ENCODE measurements at places on chromosomes 1 and 21.

DNA sequence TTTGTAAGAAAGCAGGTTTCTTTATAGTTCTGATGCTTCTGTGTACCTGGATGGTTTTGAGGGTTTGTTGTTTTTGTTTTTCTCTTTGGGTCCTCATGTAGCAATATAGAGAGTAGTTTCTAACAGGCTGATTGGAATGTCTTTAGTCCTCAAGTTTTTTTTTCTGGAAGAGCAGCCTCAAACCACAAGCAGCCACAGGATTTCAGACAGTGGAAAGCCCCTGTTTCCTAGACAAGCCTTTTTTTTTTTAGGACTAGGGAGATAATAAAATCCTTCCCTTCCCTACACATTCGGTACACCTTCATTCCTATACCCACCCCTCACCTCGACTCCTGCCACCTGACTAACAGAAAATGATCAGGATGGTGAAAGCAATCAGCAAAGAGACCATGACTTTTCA, 47.6 kb downstream of the ACP6 start:
- no peak for DNase-seq

DNA sequence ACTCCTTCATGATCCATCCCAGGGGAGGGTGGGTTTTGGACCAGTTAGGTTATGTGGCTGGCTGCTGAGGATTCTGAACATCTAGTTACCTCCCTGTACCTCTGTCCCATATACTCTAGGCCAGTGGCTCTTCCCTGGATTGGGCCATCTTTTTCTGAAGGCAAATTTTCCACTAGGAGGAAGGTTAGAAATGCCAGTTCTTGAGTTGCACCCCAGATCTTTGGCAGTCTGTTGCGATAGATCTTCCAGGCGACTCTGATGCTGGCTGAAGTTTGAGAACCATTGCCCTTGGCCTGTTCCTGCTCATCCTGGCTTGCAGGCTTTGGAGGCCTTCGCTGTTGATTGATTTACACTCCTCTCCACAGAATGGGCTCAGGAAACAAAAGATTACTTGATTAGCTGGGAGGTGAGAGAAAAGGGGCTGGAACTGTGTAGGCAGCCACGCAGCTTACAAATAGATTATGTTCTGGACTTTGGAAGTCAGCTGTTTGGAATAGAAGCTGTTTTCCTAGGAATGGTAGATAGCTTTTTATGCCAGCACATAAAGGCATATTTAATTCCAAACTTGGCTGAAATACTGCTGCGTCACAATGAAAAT, 110.1 kb downstream of the MRPS6 start:
- DNase-seq, result no peak

DNA sequence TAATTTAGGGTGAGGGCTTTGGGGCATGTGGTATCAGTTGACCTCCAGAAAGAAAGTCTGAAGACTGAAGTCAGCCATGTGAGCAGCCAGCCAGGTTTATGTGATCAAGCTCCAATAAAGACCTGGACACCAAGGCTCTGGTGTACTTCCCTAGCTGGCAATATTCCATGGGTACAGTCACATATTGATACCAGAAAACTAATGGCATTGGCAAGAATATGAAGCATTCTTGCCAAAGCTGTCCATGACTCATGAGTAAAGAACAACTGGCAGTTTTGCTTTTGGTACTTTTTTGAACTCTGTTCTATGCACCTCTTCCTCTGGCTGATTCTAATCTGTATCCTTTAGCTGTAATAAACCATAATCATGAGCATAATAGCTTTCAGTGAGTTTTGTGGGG, 415.3 kb upstream of the CAMK1G start:
- DNase-seq, result no peak

DNA sequence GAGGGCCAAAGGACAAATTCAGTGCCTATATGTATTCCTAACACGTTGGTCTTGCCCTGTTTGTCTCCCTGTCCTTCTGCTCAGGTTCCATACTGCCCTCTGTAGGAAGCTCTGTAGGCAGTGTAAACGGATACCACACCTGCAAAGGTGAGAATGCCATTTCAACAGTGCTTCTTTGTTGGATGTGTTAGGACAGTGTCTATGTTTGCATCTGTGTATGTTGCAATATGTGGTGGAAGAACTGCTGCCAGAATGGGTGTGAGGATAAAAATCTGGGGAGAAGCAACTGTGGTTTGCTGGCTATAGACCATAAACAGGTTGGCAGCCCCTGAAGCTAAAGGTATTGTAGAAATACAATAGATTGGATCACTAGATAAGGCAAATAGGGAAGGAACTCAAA, 113.1 kb upstream of the BMP8A start:
- no peak for DNase-seq

- no peak for DNase-seq
Observed at GRCh38 chr1:228036701-228037231, 30.0 kb downstream of the WNT3A start.

- no peak for DNase-seq
Observed at GRCh38 chr1:21911205-21912001, 25.7 kb downstream of the HSPG2 start.

- DNase-seq, result no peak
Observed at GRCh38 chr21:33854604-33855003, 61.0 kb downstream of the ATP5PO start.

GRCh38 chr1:161013131-161013487, 7.8 kb downstream of the F11R start:
- DNase-seq, result peak; percentile 53

GRCh38 chr1:22212400-22213233, 69.7 kb upstream of the WNT4 start:
- no peak for DNase-seq

- no peak for DNase-seq
Observed at GRCh38 chr1:48695161-48695560, 81.5 kb downstream of the BEND5 start.

DNA sequence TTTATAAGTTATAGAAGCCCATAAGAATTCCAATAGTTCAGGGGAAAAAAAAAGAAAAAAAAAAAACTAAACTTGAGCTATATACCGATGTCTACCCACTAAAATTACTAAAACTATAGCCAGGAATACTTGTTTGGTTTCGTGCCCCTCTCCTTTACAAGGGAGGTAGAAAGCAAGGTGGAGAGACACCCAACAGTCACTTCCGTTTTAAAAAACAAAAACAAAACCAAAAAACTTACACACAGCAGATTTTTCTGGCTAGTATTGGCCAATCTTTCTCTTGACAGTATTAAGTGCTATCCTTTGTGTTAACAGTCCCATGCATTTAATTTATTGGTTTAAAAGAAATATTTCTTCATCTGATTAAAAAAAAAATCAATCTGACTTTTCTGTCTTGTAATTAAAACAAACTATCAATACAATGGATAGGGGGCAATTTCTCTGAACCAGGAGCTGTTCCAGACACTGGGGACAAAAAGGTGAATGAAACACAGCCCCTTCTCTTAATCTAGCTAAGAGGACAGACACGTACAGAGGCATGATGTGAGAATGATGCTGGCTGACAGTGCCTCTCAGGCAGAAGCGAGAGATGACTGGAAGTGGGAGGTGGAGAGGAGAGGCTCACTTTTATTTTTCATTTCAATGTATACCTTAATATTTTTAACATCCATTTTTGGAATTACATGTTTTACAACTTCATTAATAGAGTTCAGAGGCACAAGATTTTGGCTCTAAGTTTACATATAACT, 214.8 kb downstream of the RERE start:
- no peak for DNase-seq

- DNase-seq, result peak; percentile 75
Observed at GRCh38 chr1:175887981-175888428, 144.6 kb upstream of the TNR start.

DNA sequence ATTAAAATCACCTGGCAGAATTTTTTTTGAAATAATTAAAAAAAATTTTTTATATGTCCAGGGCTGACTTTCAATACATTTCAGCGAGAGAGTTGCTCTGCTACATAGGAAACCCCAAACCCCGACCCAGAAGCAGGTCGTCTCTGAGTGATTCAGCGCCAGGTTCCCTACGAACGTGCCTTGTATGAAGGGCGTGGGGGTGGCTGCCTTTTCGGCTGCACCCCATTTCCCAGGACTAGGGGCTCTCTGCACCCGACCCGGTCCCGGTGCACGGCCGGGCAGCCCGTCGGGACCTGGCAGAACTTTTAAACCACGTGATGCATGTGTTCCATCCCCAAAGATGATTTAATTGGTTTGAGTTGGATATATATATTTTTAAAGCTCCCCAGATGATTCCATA, 15.8 kb upstream of the SCYL3 start:
- DNase-seq, result no peak

- DNase-seq, result no peak
Observed at GRCh38 chr1:8456308-8456912, 138.5 kb downstream of the SLC45A1 start.

- DNase-seq, result no peak
Observed at GRCh38 chr21:42721341-42721824, 68.0 kb downstream of the PDE9A start.

- peak; percentile 42 for DNase-seq
Observed at GRCh38 chr21:26572702-26573381, at the start of gene CYYR1. Gene CYYR1, minus strand, starts transcription at chr21:26573286. Its CDS starts 346 bp downstream, at chr21:26572940.

GRCh38 chr1:37073152-37073853, 39.0 kb upstream of the GRIK3 start:
- DNase-seq, result no peak

GRCh38 chr1:33292726-33293340, 28.1 kb downstream of the A3GALT2 start:
- DNase-seq, result no peak

DNA sequence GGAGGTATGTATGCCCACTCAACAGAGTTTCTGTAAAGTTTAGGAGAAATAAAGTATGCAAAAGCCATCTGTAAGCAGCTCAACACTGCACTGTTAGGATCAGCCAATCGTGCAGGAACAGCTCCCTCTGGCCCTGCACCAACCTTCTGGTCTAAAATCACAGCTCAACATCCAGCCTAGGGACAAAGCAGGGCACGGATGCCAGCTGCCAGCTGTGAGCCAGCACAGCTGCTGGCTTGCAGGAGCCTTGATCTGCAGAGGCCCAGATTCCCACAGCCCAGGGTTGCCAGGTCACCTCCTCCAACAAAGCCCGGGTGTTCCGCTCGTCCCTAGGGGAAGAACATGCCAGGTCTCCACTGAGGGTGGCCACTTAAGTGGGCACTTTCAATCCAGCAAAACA, 8.6 kb downstream of the ACOT7 start:
- DNase-seq, result no peak

GRCh38 chr1:147246044-147246690, 3.7 kb downstream of the CHD1L start:
- DNase-seq, result peak; percentile 29

DNA sequence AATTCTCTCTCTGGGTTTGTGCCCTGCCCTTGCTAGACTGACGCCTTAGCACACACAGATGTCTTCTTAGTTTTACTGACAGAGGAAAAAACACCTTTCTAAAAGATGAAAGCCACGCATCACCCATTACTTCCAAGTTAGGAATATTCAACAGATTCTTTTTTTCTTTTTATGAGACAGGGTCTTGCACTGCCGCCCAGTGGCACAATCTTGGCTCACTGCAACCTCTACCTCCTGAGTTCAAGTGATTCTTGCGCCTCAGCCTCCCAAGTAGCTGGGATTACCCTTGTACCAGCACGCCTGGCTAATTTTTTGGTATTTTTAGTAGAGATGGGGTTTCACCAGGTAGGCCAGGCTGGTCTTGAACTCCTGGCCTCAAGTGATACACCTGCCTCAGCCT, 169.2 kb downstream of the APP start:
- no peak for DNase-seq

- DNase-seq, result no peak
Observed at GRCh38 chr1:32797456-32797855, 19.7 kb downstream of the YARS1 start.

DNA sequence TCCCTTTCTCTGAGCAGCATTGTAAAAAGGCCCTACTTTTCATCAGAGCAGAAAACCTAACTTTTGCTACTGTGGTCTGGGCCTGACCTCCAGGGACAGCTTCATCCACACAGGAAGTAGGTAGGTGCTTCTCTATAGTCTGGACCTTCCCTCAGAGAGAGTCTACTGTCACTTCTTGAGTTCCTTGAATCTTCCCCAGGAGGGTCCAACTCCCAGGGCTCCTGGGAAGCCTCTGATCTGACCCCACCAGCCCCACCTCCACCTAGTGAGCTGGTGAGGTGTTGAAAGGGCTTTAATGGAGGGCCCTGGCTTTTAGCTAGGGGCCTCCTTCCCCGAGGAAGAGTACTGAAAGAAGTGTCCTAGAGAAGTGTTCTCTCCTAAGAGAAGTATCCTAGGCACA, 2.7 kb upstream of the VANGL2 start:
- no peak for DNase-seq

DNA sequence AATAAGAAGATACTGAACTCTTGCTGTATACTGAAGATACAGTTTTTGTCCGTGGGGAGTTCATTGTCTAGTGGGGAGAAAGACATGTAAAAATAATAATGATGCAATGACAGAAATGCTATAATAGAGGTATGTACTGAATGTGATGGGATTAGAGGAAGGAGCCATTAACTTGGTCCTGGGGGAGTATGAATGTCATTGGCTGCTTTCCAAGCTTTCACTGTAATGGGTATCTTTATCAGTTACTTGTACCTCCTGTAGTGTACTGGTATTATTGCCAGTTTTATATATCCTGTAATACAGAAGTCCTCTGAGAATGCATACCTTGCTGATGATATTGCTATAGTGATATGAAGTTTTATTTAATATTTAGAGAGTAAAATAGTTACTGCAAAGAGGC, 7.4 kb downstream of the BTBD8 start:
- DNase-seq, result no peak

DNA sequence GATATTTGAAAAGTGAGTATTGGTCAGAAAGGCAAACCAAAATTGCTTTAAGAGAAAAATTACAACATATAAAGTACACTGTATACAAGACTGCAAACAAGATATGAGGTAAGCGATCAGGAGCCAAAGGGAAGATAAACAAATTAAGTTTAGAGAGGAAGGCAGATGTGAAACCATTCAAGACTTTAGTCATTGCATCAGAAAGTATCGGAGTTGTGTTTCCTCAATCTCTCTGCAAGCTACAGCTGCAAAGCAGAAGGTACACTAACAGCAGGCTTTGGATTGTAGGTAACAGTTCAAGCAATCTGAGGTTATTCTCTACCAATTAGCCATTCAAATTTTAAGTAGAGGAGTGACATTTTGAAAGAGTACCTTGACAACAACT, 21.3 kb upstream of the TLCD4 start:
- no peak for DNase-seq

- peak; percentile 98 for DNase-seq
Observed at GRCh38 chr1:44819608-44820327, 11.4 kb downstream of the BTBD19 start.

DNA sequence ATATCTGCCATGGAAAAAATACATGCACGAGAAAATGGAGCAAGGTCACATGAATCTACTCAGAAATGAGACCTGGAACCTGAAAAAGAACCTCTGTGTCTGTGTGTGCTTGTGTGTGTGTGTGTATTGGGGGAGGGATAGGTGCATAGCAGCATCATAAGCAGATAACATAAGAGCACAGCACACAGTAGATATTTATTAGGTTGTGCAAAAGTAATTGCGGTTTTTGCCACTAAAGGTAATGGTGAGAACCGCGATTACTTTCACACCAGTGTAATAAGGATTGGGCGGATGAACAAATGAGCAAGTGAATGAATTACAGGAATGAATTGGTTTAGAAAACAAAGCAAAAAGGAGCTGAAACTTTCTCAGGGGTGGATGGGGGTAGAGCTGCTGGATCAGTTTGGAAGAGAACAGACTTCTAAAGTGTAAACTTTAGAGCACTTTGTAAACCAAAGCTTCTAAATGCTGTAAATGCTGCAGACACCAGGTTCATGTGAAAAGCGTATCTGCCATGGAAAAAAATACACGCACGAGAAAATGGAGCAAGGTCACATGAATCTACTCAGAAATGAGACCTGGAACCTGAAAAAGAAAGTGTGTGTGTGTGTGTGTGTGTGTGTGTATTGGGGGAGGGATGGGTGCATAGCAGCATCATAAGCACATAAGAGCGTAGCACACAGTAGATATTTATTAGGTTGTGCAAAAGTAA, 156.9 kb downstream of the TOMM20 start:
- DNase-seq, result no peak
